ENCODE measurements at places on chromosomes 7 and 10.
A peak's percentile ranks its signal among the peaks of the same experiment; 100 is the strongest.

GRCh38 chr10:124249812-124250432 is 156.5 kb upstream of the CHST15 start:
- DNase-seq: no peak

GRCh38 chr7:155267436-155267835 is 30.2 kb upstream of the INSIG1 start:
- DNase-seq: no peak

GRCh38 chr10:98613446-98613845 is 166.7 kb upstream of the HPS1 start:
- DNase-seq: no peak

GRCh38 chr10:12510501-12510941 is 161.2 kb downstream of the CAMK1D start:
- DNase-seq: peak; percentile 6

- DNase-seq: no peak
Measured at GRCh38 chr10:95755511-95756004, 405 bp upstream of the ENTPD1 start.

DNA sequence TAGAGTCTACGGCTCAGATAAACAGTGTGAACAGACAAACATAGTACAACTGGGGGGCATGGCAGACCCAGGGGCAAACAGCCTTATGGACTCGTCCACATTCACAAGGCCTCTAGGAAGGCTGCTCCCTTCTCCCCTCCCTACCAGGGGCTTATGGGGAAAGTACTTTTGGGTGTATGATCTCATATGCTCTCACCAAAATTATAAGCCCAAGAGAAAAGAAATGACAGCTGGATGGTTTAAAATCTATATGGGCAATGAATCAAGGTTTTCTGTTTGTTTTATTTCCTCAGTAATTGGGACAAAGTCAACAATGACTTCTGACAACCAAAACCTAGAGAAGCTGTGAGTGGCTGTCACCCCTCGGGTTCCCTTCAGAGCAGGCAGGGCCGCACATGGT is 144.4 kb downstream of the PKD1L1 start:
- DNase-seq: no peak

DNA sequence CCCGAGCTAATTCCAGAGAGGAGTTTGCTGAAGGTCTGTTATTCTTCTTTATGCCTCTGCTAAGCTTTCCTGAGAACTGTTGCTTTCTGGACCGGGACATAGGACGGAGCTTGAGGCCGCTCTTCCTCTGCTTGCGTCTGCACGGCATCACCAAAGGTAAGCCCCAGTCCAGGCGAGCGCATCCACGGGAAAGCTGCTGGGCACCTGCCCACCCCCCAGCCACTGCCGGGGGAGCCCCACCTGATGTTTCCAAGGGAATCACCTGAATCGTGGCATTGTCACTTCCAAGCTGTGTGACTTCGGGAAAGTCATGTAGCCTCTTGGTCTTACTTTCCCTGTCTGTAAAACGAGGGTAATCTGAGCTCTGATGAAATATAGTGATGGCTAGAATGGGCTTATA is 45.1 kb upstream of the PLEKHA1 start:
- DNase-seq: no peak

GRCh38 chr7:87528730-87529129 is 53.2 kb upstream of the ABCB4 start:
- no peak for DNase-seq
